Stimulated activated CD4-positive, alpha-beta T cell treated with anti-CD3 and anti-CD28 coated beads, TNF-alpha, amount 100 ng/mL, for 1 hour (primary cell): ENCODE measurements at places on chromosomes 12 and 14.

- DNase-seq, result no peak
Observed at GRCh38 chr12:218221-218620, 4.3 kb upstream of the SLC6A12 start.

DNA sequence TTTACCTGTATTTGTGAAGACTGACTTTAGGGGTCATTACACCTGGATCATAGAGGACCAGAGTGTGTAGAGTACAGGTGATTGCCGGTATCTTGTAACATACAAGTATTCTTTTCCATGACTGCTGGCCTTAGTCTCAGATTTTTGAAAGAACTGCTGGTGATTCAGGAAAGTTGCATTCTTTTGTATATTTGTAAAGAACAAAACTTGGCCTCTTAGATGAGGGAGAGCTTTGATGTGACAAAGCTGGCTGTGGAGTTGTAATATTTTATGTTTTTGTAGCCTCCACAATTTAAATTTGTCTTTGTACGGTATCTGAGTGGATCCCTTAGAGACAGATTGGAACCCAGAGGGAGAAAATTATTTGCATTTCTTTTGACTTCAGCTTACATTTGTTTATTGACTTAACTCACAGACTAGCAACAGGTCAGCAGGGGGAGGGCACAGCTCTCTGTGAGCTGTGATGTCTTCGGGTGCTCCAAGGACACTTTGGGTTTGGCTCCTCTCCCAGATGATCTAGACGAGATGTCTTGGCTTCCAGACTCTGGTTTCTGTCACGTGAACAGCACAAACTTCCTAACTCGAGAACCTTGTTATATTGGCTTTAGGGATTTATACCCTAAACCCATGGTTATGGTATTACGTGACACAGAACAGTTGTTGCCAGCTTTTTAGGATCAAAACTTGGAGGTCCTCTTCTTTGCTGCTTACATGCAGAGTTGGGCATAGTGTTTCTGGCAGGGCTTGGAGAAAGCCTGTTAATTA is 65.9 kb downstream of the DAAM1 start:
- DNase-seq, result no peak

DNA sequence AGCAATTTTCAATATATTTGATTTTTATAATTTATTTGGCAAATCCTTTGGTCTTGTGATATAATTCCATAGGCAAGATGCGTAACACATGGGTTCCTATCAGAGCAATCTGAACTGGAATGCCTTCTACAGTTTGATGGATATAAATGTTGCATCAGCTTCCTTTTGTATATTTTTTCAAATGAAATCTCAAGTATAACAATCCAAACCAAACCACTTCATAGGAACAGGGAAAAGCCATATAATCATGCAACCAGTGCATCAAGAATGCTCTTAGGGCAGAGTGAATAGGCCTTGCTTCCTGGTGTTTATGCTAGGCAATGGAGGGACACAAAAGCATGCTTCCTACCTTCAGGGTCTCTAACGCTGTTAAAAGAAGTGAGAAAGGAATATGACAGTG is 34.5 kb downstream of the EFCAB11 start:
- no peak for DNase-seq

DNA sequence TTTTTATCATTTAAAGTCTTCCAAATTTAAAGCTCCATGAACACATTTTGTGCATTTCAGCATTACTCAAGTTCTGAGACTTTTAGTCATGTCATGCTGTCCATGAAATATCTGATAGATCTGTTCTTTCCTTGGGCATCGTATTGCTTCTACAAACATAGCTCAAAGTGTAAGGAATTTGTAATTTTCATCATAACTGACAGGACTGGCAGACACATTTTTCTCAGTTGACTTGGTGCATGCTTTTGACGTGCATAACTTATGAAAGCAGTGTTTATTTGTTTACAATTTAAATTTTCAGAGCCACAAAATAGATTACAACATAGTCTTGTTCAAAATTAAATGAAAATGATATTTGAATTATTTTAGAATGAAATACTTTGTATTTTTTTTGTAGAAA is 812.1 kb upstream of the NOVA1 start:
- no peak for DNase-seq

GRCh38 chr14:60079723-60080122 is 12.0 kb upstream of the PCNX4 start:
- no peak for DNase-seq

- DNase-seq, result no peak
Observed at GRCh38 chr14:71711619-71712018, 220.6 kb upstream of the RGS6 start.

- DNase-seq, result no peak
Observed at GRCh38 chr12:127130506-127131124, 1136.4 kb upstream of the TMEM132C start.

GRCh38 chr12:5989621-5990020 is 44.6 kb upstream of the ANO2 start:
- no peak for DNase-seq

- no peak for DNase-seq
Observed at GRCh38 chr14:103830511-103831270, 16.7 kb downstream of the PPP1R13B start.

- DNase-seq, result no peak
Observed at GRCh38 chr12:29317556-29318363, 63.2 kb downstream of the ERGIC2 start.

- no peak for DNase-seq
Observed at GRCh38 chr14:45249856-45250575, 3.0 kb downstream of the MIS18BP1 start.

DNA sequence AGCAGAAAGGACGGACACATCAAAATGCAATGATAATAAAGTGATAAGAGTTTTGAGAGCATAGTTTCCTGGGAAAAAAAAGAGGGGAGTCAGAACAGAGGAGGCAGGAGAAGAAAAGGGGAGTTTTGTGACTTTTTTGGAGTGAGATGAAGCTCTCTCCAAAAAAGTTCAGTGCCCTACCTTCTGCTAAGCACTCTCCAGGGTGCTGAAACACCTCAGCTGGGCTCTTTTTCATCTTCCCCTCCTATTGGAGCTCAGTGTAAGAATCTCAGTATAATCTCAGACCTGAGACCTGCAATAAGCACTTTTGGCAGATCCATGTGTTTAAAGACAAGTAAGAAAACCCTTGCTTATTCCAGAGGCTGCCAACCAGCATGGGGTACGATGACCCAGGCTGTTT is 58.9 kb upstream of the SRRM4 start:
- DNase-seq, result no peak

GRCh38 chr14:77158175-77158881 is 16.7 kb upstream of the ZDHHC22 start:
- no peak for DNase-seq

DNA sequence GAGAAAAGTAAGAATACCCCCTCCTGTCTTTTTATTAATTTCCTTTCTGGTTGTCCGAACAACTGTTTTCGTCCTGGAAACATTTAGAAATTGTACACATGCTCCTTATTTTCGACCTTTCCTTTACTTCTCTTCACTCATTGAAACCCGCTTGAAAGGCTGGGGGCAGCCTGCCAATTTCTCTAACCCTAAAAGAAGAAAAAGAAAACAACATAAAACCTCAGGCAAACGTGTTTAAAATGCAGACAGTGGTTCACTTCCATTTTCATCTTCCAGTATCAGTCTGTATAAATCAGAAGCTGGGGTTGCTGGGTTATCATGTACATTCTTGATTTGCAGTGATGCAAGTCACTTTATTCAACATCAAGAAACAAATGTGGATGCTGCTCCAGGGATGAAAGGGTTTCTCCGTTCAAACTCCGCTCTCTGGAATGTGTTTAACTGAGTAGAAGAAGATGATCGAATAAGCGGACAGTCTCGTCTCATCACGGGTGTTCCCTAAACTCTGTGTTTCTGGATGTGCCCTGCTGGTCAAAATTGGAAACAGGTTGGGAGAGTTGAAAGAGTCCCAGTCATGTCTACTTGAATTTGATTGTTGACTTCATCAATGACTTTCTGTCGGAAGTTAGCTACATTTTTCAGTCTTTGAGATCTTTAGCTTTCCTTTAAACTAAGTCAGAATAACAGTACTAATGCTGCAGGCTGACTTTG is 1042.2 kb downstream of the BCL11B start:
- no peak for DNase-seq

GRCh38 chr12:89969093-89969492 is 260.5 kb upstream of the ATP2B1 start:
- DNase-seq, result no peak

DNA sequence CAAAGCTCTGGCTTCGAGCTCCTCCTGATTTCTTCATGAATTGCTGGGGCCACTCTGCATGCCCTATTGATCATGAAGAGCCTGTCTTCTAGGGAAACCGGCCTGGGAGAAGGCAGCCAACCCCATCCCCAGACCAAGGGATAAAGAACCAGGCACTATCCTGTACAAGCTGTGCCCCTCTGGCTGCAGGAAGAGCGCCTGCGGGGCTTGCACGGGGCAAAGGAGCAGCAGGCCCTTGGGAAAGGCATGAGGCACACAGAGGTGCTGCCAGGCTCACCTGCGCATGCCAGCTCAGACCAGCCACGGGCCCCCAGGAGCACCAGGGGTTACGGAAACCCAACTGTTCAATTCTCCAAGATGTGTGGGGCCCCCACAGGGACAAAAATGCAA is 2.1 kb downstream of the ITPK1 start:
- no peak for DNase-seq

DNA sequence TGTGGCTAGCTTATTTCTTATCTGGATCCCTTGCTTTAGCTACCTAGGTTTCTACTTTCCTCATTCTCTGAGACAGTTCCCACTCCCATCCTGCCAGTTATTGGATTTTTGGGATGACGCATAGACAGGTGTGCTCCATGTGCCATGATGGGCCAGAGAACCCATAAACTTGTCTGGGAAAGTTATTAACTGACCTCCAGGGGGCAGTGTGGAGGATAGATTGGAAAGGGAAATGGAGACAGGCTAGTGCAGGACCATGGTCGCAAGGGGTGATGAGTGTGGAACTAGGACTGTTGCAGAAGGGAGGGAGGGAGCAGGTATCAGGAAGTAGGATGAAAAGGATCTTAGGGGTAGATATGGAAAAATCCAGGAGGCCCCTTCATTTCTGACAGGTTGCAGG is 80.3 kb downstream of the ESRRB start:
- no peak for DNase-seq

- no peak for DNase-seq
Observed at GRCh38 chr14:64841772-64842750, 37.6 kb downstream of the SPTB start.

GRCh38 chr14:99028521-99028920 is 243.5 kb downstream of the BCL11B start:
- DNase-seq, result no peak

- no peak for DNase-seq
Observed at GRCh38 chr12:32587581-32588495, 91.3 kb upstream of the DNM1L start.

DNA sequence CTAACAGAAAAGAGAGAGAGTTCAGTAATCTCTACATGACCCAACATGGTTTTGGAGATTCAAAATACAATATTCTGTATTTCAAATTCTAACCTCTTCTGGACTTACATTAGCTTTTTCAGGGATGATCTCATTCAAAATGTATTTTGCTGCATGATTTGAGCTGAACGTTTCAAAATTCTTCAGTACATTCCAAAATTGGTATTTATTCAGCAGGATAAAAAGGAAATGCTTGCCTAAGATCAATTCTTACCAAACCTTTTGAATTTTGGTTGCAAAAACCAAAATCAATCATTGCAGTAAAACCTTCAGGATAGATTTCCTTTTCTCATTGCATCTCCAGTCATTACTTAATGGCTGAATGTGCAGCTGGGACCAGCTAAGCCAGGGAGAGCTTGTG is 1761.3 kb upstream of the SEL1L start:
- no peak for DNase-seq

DNA sequence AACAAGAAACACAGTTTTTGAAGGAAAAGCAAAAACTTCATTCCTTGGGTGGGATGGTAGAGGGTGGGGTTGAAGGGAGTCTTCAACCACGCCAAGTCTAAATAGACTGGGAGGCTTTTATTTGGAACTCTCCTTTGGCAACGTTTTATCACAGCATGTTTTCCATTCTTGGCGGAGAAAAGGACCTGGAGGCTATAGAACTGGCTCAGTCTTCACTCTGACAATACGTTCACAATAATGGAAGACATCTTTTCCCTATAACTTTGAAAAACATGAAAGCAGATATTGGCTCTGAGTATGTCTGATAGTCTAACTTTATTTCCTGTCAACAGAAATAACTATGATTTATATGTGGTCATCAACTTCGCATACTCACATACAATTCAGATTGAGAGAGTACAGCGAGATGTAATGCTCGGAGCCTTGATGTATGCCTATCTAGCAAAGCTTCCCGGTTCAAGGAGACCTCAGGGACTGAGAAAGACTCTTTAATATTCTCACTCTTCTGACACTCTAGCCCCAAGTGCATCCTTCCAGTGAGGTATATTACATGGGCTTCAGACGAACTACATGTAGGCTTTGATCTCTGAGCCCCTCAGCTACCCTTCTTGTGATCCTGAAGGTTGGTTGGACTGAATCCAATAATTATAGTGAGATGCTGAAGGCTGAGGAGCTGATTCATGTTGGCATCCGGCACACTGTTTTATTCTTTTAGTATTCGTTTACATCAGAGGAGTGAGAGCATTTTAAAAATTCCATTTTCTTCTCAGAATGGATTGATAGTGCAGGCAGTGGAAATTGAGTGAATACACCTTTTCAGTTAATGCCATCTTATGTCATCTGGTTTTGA is 14.0 kb downstream of the TMEM30B start:
- DNase-seq, result no peak

- DNase-seq, result no peak
Observed at GRCh38 chr14:95896498-95897135, 20.0 kb downstream of the TUNAR start.

DNA sequence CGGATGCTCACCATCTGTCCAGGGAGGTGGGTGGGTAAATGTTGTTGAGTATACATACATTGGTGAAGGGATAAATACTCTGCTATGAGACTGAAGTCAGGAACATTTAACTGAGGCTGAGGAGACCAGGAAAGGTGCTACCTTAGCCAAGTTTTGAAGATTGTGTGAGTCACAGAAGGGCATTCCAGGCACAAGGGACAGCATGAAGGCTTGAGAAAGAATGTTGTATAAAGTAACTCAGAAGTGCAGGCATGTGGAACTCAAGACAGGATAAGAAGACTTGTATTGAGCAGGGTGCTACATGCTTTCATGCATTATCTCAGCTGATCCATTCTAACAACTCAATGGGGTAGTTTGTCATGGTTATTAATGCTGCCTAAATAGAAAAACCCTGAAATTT is 112.7 kb downstream of the IPO8 start:
- no peak for DNase-seq

DNA sequence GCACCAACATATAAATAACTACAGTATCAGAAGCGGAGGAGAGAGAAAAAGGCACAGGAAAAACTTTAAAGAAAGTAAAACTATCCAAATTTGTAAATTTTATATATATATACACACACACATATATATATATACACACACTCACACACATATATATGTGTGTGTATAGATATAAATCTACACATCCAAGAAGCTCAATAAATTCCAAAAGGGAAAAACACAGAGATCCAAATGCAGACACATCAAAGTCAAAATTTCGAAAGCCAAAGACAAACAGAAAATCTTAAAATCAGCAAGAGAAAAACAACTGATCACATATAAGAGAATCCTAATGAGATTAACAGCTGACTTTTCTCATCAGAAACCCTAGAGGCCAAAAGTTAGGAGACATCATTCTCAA is 37.3 kb downstream of the PARP11 start:
- no peak for DNase-seq
